ENCODE measurements at places on chromosomes 1 and 21.

- no peak for DNase-seq
Observed at GRCh38 chr1:237181743-237182317, 139.8 kb downstream of the RYR2 start.

- no peak for DNase-seq
Observed at GRCh38 chr1:157040802-157041201, 4.7 kb downstream of the ARHGEF11 start.

DNA sequence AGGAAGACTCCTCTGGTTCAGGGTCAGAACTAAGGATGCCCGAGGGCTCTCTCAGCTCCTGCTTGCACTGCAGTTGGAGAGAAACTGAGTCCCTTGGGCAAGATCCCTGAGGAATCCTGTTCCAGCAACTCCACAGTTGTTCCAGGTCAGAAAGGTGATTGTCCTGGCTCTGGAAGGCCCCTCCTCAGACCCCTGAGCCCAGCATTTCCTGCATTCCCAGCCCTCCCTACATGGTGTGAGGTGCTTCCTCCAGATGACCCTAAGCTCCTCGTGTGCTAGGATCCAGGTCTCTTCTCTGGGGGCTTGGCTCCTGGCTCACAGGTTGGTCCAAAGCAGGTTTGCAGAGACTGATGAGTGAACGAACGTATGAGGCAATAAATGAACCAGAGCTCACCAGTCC lies 11.5 kb downstream of the LDLRAD1 start:
- no peak for DNase-seq

DNA sequence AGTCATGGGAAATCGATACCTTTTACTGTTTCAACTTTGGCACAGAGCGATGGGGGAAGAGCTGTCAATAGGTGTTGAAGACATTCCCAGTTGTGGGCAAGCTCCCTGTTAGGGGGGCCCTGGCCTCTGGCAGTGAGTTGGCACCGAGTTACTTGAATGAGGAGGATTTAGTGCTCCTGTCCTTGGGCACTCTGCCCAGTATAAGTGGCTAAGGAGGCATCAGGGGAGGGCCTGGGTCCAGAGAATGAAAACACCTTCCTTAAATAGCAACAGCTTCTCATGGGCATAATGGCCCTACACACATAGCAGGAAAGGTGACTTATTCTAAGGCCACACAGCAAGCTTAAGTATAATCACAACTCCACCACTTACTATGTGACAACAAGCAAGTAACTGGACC lies 664.4 kb downstream of the PTPRU start:
- DNase-seq: no peak

- DNase-seq: no peak
Observed at GRCh38 chr1:58670181-58670580, 29.7 kb downstream of the MYSM1 start.

Measured in stimulated activated CD4-positive, alpha-beta T cell treated with anti-CD3 and anti-CD28 coated beads, Interleukin-1b, Interleukin-23, amount 100 ng/mL, for 1 hour (primary cell).